Stimulated activated CD8-positive, alpha-beta memory T cell treated with anti-CD3 and anti-CD28 coated beads, Interleukin-4, amount 100 ng/mL, for 48 hours (primary cell): ENCODE measurements at places on chromosomes 1 and 21.

GRCh38 chr21:42063191-42063570 is 7.9 kb upstream of the UMODL1 start:
- DNase-seq: no peak

DNA sequence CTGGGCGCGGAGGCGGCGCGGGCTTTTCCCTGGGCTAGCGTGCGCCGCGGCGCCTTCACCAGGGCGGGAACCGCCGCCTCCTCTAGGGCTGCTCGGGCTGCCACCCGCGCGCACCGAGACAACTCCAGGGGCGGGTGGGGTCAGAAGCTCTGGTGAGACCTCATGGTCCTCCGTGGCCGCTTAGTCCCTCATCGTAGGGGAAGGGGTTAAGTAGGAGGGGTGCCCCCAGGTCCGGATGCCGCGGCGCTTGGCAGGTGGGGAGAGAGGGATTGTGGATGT is 559 bp downstream of the SERTAD4 start:
- peak; percentile 33 for DNase-seq

DNA sequence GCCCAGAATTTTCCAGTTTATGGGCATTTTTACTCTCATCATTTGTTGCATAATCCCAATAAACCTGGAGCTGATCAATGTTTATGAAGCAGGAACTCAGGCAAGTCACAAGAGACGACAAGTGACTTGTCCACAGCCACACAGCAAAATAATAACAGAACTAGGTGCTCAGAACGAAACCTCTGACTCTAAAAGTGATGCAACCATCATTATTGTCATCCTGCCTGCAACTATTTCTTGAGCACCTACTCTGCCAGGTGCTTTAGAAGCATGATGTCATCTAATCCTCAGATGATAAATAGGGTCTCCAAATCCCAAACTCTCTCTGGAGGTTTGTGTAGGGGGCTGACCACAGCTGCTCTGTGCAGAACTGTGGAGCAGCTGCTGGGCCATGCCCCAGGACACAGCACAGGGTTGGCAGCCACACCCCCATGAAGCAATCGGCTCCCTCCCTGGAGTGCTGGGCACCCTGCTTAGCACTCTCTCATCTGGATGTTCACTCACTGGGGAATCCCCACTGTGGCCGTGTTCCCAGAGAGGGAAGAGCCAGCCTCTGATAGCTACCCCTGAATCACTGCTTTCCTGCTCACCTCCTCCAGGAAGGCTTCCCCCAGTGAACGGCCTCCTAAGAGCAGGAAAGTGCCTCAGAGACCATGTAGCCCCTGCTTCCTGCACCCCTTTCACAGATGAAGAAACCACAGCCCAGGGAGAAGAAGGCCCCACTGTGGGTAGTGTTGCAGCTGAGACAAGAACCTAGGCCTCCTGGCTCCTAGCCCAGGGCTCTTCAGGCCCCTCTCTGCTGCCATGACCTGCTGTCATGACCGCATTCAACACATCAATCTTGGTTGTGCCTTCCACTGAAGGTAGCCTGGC is 2.1 kb downstream of the TTC22 start:
- DNase-seq: peak; percentile 67

DNA sequence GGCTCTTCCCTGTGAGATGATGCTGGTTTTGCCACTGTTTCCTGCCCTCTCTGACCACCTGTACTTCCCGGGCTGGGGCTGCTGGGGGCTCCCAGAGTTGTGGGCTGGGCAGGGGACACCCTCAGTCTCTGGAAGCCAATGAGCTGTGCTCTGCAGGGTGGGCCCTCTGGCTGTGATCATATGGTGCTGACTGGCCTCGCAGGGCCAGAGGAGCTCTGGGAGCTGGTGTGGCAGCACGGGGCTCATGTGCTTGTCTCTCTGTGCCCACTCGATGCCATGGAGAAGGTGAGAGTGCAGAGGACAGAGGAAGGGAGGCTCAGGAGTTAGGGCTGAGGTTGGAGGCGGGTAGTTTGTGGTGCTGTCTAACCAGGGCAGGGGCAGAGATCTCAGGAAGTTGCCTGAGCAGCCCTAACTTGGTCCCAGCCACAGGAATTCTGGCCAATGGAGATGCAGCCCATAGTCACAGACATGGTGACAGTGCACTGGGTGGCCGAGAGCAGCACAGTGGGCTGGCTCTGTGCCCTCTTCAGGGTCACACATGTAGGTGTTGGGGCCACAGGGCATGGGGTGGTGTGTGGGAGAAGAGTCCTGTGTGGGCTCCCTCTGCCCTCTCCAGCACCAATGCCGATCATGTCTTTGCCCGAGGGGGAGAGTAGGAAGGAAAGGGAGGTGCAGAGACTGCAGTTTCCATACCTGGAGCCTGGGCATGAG is 5.7 kb upstream of the LGR6 start:
- no peak for DNase-seq

GRCh38 chr1:94345148-94345721 is 73.0 kb upstream of the ABCD3 start:
- no peak for DNase-seq

GRCh38 chr1:33335020-33335419 is 14.1 kb upstream of the A3GALT2 start:
- DNase-seq: no peak

GRCh38 chr1:18926315-18927081 is 24.1 kb upstream of the ALDH4A1 start:
- DNase-seq: peak; percentile 87

DNA sequence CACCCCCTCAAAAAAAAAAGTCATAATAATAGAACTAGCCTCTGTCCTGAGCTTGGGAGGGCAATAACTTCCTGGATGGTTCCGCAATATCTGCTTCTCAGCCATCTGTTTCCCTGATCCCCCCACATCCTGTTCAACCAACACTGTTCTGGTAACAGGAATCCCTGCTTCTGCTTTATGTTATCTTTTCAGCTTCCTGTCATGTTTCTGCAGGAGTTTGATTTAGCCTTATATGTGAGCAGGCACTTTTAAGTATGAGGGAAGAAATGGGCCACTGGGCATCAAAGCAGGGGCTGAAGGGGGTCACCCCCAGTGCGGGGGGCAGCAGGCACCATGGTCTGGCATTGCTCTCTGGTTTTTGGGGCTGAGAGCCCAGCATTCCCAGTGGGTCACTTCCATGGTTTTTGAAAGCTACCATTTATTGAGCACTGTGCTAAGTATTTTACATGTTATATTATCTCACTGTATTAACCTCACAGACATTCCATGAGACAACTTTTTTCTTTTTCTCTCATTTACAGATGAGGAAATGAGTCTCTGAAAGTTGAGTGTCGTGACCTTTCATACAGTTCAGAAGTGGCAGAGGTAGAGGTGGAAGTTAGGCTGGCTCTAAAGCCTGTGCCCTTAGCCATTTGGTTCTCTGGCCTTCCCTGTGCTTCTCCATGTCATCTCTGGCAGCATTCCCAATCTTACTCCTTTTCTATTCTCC is 61.9 kb downstream of the DNTTIP2 start:
- DNase-seq: no peak

GRCh38 chr1:170676628-170677027 is 12.7 kb downstream of the PRRX1 start:
- no peak for DNase-seq

- peak; percentile 46 for DNase-seq
Measured at GRCh38 chr21:31446226-31446855, 102.3 kb upstream of the TIAM1 start.

DNA sequence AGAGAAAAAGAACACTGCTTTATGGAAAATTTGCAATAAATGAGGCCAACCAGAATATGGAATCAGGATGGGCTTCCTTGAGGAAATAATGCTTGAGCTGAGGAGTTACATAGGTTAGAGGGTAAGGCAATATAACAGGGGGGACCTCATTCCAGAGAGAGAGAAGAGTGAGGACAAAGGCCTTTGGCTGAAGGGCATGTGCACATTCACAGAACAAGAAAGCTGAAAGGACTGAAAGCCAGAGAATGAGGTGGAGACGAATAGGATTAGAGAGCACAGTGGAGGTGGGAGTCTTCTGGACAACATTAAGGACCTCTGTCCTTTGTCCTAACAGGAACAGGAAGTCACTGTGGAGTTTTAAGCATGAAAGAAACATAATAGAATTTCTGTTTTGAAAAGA is 60.7 kb upstream of the MROH9 start:
- no peak for DNase-seq

DNA sequence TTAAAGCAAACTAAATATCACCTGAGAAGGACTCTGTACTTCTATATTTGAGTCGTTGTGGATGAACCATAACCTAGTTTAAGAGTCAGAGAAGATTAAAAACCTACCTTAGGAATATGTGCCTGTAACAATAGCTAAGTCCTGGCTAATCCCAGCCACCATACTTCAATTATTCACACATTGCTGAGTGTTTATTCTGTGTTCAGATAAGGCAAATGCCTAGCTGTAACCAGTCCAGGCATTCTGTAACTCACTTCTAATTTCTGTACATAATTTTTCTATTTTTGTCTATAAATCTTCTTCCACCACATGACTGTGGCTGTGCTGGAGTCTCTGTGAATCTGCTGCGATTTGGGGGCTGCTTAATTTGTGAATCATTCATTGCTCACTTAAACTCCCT is 441.9 kb upstream of the ADAMTS5 start:
- DNase-seq: no peak

- DNase-seq: no peak
Measured at GRCh38 chr1:4851385-4852065, 197.1 kb downstream of the AJAP1 start.
